ENCODE measurements at places on chromosomes 3 and 15.

- DNase-seq: no peak
These were observed 136.9 kb downstream of the LEKR1 start for GRCh38 chr3:156963096-156963495.

DNA sequence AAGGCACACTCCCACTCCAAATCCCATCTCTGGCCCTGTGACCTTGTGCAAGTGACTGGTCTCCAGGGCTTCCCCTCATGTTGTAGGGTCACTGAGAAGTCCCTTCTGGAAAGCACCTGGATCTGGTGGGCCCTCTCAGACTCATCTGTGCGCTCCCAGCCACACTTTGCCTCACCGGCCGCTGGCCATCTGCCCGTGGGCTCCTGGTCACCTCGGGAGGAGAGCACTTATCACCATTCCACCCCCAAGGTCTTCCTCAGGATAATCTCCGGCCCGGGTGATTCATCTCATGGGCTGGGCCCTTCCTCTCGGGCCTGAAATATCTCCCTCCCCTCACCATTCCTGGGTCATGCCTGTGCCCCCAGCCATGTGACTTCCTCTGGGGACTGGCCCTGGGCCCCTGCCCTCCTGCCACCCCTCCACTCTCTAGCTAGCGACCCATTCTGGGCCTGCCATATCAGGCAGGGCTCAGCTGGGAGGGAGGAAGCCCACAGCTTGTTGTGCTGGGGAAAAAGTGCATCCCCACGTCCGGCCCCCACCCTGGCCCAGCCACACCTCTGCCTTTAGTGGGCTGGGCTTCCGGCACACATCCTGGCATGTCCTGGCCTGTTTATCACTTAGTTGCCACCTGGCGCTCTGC is 10.6 kb upstream of the WNT7A start:
- peak; percentile 50 for DNase-seq

DNA sequence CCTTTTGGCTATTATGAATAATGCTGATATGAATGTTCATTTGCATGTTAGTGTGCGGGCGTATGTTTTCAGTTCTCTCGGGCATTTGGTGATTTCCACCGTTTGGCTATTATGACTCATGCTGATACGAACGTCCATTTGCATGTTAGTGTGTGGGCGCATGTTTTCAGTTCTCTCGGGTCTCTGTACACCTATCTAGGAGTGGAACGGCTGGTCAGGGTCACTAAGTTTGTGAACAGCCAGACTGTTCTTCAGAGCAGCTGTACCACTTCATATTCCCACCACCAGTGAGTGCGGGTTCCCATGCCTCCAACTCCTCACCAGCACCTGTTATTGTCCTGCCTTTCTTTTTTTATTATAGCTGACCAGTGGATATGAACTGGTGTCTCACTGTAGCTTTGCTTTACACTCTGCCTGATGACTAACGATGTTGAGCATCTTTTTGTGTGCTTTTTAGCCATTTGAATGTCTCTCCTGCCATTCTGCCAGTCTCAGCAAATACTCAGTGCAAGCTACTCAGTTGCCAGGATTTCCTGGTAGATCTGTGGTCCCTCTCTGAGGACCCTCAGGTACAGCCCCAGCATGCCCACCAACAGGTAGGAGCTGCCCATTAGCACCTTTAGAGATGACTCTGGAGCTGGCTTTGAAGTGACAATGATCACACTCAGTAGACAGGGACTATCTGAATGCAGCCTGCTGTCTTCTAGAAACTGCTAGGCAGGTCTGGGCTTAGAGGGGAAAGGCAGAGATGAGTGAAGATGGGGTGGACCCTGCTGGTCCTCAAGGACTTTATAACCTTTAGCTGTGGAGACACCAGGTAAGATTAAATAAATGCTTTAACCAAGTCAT is 141.1 kb downstream of the XXYLT1 start:
- DNase-seq: no peak

DNA sequence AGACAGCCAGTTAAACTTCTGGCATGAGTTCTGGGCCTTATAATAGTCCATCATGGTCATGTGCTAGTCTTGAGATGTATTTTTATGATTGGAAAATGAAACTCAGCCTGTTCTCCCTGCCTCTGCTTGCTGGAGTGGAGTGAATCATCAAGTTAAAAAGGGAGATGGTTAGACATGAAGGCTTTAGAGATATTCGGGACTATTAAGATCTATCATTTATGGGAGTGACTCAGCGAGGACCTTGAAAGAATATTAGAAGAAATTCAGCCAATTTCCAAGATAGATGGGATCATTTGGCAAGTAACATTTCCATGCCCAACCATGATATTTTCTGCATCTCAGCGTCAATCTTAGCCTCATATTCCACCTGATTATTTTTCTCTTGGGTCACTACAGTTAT is 79.8 kb downstream of the AGBL1 start:
- no peak for DNase-seq

GRCh38 chr15:40594429-40594836 is 384 bp downstream of the KNL1 start:
- peak; percentile 50 for DNase-seq

GRCh38 chr3:18898911-18899310 is 249.4 kb upstream of the KCNH8 start:
- no peak for DNase-seq

DNA sequence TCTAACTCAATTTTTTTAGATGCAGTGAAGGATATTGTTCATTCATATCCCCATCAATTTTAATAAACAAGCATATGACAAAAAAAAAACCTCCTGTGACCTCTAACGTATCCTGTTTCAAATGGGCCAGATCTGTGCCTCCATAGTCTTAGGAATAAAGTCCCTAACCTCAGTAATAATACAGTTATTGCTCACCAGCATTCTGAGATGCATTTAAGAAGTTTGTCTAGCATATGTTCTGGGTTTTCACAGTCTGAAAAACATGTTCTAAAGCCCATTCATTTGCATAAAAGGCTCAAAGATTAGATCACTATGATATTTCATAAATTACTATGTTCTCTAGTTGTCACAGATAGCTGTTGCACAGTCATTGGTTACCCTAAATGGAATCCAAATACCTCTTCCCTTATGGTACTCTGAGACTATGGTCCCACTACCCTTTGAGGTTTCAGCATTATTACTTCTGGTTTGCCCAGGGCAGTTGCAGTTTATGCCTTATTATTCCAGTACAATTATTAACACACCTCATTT is 190.1 kb downstream of the ZIC4 start:
- no peak for DNase-seq

- DNase-seq: no peak
These were observed 87.5 kb downstream of the ATP2B2 start for GRCh38 chr3:10417847-10418246.

GRCh38 chr3:171055336-171056178 is 29.0 kb upstream of the SLC2A2 start:
- no peak for DNase-seq

- DNase-seq: no peak
These were observed 66.8 kb downstream of the FLNB start for GRCh38 chr3:58074997-58075396.

DNA sequence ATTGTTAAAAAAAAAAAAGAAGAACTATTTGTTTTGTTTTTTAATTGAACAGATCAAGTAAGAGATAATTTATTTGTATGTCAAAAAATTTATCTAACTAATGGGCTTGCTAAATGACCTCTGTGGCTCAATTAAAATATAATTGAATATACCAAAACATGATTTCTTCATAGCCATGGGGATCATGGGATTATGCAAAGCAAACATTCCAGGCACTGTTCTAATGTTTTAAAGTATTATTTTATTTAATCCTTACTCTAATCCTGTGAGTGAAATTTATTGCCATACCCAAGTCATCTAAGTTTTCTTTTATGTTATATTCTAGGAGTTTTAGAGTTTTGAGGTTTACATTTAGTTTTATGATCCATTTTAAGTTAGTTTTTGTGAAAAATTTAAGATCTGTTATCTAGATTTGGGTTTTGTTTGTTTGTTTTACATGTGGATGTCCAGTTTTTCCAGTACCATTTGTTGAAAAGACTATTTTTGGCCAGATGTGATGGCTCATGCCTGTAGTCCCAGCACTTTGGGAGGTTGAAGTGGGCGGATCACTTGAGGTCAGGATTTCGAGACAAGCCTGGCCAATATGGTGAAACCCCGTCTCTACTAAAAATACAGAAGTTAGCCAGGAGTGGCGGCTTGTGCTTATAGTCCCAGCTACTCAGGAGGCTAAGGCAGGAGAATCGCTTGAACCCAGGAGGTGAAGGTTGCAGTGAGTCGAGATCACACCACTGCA is 52.3 kb upstream of the CNOT10 start:
- no peak for DNase-seq

- DNase-seq: no peak
These were observed 50.7 kb upstream of the TPRG1 start for GRCh38 chr3:189121092-189121491.

GRCh38 chr15:67185621-67186225 is 68.7 kb downstream of the AAGAB start:
- peak; percentile 65 for DNase-seq

- DNase-seq: no peak
These were observed 312.7 kb upstream of the TGFBR2 start for GRCh38 chr3:30293621-30294240.

- DNase-seq: no peak
These were observed 109.9 kb upstream of the NANOGP8 start for GRCh38 chr15:35195031-35195430.

DNA sequence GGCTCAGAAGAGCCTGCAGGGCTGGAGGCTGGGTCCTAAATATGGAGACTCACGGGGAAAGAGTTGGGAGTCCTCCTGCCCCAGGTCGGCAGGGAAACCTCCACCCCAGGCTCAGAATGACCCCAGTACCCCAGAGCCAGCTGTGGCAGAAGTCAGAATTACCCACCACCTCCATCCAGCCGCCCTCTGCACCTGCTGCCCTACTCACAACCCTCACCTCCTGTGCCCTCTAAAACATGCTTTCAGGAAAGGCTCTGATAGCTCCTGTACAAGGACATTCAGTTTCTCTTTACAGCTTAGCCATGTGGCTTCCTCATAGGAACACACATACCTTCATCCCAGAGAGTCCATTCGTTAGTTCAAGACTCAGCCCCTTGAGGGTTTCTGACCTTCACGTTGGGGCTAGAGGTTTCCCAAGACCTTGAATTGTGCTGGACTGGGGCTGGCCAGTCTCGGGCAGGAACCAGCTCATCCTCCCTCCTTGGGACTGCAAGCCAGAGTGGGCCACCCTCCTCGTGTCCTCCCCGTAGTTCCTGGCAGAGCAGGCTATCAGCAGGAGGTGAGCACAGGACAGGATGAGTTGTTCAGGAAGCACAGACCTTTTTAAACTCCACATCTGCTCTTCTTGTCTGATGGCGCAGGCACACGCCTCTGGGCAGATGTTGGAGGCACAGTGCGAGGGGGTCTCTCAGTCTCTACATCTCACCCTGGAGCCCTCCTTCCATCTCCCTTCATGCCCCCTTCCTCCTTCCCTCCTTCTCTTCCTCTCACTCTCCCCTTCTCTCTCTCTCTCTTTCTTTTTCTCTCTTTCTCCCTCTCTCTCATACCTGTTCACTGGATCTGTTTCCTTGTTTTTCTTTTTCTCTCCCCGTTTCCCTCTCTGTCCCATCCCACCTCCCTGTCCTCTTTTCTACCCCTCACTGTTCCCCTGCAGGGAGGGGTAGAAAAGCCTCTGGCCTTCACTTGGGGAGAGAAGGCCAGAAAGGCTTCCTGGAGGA is 55.9 kb upstream of the NR2C2 start:
- no peak for DNase-seq

- no peak for DNase-seq
These were observed 56.0 kb downstream of the KAT2B start for GRCh38 chr3:20096135-20096685.

DNA sequence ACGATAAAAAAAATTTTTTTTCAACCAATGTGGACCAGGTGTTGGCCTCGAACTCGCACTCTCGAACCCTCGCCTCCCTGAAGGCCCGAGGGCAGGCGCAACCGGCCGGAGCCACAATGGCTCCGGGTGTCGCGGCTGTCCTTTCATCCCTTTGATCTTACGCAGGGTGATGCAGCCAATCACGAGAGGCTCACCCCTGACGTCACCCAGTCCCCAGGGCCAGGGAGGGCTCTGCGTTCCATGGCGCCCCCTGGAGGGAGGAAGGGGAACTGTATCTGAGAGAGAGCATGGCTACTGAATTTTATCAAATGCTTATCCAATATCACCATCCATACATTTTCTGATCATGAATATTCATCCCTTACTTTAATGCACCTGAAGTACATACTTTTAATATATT is 15.4 kb upstream of the GMNC start:
- no peak for DNase-seq

- no peak for DNase-seq
These were observed 695.5 kb downstream of the EPHA3 start for GRCh38 chr3:89802881-89803280.

DNA sequence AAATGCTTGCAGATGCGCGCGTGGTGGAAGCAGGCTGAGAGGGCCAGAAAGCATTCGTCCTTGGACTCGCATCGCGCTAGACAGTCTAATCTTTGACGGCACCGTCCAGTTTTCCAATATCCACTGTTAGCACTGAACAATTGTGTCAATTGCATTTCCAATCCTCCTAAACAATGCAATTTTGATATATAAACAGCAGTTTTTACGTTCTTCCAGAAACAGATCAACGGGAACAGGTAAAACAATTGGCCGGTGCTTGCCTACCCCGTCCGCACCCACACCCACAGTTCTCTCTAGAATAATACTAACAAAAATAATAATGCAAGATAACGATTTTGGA is 17.2 kb downstream of the CPN2 start:
- DNase-seq: no peak

GRCh38 chr15:78178064-78178463 is 28.9 kb downstream of the IDH3A start:
- DNase-seq: no peak

DNA sequence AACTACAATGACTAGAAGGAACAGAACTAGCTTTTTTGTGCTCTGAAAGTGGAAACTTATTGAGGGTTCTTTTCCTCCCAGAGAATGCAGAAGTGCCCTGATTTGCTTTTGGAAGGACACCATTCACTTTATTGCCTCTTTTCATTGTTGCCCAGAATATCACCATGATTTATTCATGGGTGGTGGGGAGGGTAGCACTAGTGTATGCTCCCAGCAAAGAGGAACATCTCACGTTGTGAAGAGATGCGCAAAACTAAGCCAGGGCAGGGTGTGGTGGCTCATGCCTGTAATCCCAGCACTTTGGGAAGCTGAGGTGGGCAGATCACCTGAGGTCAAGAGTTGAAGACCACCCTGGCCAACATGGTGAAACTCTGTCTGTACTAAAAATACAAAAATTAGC is 31.4 kb downstream of the FLNB start:
- no peak for DNase-seq

DNA sequence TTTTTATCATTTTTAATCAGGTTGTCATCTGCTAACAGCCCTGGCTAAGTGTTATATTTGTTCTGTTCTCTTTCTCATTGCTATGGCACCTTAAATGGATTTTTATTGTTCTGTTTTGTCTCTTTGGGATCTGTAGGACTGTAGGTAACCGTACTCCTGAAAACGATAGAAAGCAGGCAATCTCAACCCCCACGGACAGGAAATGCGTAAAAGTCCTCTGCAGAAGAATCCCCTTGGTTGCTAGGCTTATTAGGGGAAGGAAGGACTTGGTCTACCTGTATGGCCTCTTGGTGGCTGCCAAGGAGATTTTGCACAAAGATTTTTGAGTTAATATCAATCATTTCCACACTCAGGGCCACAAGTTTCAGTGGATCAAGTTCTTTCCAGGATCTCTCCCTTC is 571.9 kb upstream of the ZNF385D start:
- DNase-seq: no peak

GRCh38 chr3:170002879-170003278 is 34.9 kb upstream of the GPR160 start:
- no peak for DNase-seq

GRCh38 chr15:62211348-62211747 is 46.3 kb upstream of the C2CD4B start:
- no peak for DNase-seq
